ENCODE measurements at places on chromosomes 13 and 19.

DNA sequence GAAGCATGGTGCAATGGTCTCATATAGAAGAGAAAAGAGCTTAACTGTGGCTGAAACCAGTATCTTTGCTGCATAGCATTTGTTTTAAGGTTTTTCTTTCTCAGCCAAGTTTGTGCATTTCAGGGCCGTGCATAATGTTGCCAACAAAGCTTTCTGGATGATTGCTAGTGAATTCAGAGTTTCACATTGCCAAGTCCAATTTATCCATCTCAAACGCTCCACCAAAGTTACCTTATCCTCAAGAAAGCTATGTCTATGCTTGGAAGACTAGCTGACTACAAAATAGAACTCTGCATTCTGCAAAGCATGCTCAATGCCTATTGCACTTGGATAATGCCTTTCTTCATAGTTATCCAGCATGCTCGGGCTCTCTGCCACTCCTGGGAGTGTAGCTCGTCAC, 535.8 kb upstream of the SGCG start:
- DNase-seq: no peak

- DNase-seq: no peak
Observed at GRCh38 chr19:1411255-1412191, 4.1 kb downstream of the DAZAP1 start.

- no peak for DNase-seq
Observed at GRCh38 chr13:68046903-68047302, 816.8 kb upstream of the PCDH9 start.

GRCh38 chr19:10836479-10837330, 693 bp upstream of the TMED1 start:
- DNase-seq: peak; percentile 89

- peak; percentile 32 for DNase-seq
Observed at GRCh38 chr19:41860419-41861115, 512 bp downstream of the RPS19 start.

- DNase-seq: no peak
Observed at GRCh38 chr13:75256922-75257321, 225.0 kb downstream of the TBC1D4 start.

- peak; percentile 87 for DNase-seq
Observed at GRCh38 chr13:114043421-114044053, 69.7 kb upstream of the C13orf46 start.

GRCh38 chr13:38462605-38463004, 113.0 kb downstream of the UFM1 start:
- DNase-seq: no peak

- no peak for DNase-seq
Observed at GRCh38 chr13:85314686-85315085, 484.5 kb downstream of the SLITRK6 start.

DNA sequence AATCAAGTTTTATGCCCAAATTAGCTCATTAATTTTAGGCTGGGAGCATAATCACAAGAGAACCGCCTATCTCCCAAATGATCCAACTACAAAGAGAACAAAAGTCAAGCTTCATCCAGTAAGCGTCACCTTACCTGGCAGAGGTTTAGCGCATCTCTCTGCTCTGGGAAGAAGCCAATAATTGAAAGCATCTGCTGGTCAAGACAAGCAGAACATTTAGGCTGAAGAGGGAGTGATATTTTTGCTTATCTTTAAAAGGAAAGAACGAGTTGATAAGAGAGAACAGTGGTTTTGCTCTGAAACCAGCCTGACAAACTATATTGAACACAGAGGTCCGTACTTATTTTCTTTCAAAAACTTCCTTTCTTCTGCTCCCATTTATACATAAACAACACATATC, 242.1 kb downstream of the ENOX1 start:
- no peak for DNase-seq

GRCh38 chr13:110929104-110929777, 14.4 kb upstream of the ANKRD10 start:
- no peak for DNase-seq

DNA sequence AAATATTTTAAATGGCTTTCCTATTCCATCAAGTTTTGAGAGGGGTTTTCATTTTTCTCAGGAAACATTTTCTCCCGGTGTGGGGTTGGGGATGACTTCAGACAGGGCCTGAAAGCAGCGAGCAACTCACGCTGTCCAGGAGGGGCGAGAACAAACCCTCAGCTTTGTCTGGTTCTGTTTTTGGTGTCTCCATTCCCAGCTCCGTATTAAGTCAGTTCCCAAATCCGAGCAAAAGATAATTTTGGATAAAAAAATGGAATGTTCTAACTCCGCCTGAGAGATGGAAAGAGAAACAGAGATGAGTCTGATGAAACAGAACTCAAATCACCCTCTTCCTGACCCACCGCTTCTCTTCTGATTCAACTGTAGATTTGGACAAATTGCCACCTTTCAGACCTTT, 38.4 kb downstream of the RFX2 start:
- DNase-seq: no peak

DNA sequence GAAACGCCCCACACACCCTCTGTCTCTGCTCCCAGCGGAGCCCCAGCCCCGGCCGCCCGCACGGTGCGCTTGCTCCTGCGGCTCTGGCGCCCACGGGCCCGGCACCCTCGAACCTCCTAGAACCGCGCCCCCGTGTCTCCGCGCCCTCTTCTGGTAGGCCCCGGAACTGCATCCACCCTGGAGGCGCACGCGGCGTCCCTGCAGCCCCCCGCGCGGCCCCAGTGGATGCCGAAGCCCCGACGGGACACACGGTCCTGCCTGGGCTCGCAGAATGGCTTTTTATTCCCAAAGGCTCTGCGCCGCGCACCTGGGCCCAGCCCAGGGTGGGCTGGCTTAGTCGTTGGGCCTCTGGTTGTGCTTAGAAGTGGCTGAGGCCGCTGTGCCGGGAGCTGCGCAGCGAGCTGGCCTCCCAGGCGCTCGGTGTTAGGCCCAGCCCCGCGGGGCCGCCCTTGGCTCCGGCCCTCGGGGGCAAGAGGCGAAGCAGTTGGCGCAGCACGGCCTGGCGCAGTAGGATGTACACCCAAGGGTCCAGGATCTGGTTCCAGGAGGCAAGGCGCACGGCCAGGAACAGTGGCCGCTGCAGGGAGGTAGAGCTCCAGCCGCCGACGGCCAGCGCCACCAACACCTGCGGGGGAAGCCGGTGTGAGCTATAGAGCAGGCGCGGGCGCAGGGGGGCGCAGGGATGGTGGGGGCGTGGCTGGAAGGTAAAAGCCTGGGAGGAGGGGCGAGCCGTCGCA, 2.8 kb downstream of the PTGER1 start:
- peak; percentile 69 for DNase-seq

- DNase-seq: no peak
Observed at GRCh38 chr19:14439014-14439413, 5.9 kb downstream of the PKN1 start.

DNA sequence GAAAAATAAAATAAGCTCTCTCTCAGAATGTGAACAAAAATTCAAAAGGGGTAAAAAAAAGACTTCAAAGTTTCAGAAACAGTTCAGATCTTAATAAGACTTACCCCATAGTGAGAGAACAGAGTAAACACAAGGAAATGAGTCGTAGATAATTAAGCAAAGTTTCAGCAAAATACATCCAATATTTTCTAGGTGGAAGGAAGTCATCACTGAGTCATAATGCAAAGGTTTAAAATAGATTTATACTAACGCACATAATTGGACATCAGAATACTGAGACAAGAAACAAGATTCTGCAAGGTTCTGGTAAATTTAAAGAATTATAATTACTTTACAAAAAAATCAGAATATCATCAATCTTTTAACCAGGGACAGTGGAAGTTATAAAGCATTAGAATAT, 1370.7 kb upstream of the ATXN8OS start:
- no peak for DNase-seq

- peak; percentile 43 for DNase-seq
Observed at GRCh38 chr13:78589206-78589605, 14.1 kb downstream of the POU4F1 start.

DNA sequence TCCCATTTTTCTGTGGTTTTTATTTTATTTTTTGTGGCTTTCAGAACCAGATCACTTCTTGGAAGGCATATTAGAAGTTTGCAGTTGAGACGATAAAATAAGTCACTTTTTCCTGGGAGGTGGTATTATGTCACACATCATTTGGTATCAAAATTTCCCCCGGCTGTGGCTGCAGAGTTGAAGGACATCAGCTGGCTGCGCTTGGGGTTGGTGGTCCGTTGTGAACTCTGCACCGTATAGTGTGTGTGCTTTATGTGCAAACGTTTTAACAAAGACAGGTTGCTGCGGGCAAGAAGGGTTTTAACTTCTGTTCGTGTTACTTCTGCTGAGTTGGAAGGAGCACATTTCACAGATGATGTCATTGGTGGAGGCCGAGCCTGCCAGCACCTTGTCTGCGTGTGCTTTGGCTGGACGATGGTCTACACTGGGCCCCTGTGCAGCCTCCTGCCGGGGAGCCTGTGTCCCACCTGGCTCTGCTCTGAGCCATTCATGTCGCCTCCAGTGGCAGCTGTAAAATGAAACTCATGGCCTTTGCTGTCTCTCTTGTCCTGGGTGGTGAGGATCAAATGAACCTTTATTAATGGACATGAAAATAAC, 9.6 kb downstream of the ATP11A start:
- no peak for DNase-seq

DNA sequence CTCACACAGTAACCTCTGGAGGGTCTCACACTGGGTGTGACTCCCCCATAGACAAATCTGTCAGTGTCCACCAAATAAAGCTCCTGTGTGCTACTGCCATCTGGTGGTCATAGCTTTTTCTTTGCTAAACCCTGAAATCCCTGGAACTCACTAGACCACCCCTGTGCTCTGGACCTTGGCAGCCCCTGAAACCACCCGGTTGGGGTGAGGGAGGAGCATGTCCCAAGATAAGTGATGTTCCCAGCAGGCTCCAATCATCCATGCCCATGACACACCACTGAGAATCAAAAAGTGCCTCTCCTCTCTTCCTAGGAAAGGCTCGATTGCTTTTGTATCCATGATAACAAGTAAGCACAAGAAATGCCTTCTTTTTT, 6.5 kb upstream of the HSD17B14 start:
- DNase-seq: peak; percentile 69

GRCh38 chr13:43133792-43134191, 110.4 kb downstream of the DNAJC15 start:
- DNase-seq: no peak

DNA sequence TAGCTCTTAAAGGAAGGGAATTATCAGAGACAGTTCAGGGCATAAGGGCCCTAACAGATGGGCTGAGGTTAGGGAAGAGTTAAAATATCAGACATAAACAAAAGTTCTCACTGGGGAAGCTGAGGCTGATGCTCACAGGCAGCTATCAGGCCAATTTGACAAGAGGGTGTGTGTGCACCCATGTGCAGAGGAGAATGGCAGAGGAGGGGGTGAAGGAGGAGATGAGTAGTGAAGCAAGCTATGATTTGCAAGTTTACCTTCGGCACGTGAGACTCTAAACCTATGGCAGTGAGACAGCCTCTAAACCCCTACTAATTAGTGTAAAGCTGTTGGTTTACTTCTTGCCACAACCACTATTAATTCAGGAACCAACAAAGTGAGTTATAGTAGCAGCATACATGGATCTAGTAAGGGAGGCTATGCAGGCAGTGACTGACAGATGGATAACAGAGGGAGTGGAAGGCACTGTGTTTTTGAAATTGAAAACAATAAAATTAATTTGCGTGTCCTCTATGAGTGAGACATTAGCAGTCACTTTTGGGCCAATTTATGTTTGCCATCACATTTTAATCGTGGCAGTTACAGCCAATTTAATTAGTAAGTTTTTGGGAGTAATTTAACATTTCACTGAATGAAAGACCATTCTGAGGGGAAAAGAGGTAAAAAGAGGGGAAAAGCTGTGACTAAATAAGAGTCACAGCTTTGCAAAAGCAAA, 99.6 kb upstream of the HTR2A start:
- DNase-seq: no peak

GRCh38 chr19:34254046-34254697, at the start of gene GARRE1:
GARRE1 (plus strand) TSS chr19:34254554; CDS start chr19:34300474, 45,920 bp downstream.
- DNase-seq: peak; percentile 74

- DNase-seq: no peak
Observed at GRCh38 chr19:33414667-33415605, 41.4 kb downstream of the CEBPG start.

GRCh38 chr13:110361365-110361911, 54.4 kb downstream of the COL4A2 start:
- DNase-seq: no peak

GRCh38 chr19:8423817-8424223, 10.7 kb downstream of the MARCHF2 start:
- peak; percentile 93 for DNase-seq

DNA sequence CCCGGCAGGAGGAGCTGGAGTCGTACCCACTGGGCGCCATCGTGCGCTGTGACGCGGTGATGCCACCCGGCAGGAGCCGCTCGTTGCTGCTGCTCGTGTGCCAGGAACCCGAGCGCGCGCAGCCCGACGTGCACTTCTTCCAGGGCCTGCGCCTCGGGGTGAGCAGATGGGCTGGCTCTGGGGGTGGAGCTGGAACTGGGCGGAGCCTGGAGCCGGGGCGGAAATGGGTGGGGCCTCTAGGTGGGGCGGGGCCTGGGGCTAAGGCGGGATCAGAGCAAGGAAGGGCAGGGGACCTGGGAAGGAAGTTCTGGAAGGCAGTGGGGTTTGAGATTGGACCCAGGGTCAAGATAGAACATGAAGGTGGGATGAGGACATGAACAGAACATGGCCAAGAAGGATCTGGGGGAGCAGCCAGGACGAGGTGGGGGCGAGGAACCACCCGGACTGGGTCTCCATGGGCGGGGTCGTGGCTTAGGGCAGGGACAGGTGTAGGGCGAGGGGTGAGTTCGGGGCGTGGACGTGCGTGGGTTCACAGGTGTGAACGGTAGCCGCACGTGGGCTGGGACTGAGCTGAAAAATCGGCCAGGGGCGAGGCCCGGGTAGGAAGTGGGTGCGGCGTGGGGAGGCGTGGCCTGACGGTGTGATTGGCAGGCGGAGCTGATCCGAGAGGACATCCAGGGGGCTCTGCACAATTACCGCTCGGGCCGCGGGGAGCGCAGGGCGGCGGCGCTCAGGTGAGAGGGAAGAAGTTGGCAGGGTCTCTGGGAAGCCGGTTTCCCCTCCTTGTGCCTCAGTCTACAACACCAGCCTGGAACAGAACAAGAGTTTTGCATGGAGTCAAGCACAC, 4.7 kb downstream of the EPS8L1 start:
- peak; percentile 89 for DNase-seq

- peak; percentile 44 for DNase-seq
Observed at GRCh38 chr13:80399340-80400163, 58.6 kb upstream of the SPRY2 start.

DNA sequence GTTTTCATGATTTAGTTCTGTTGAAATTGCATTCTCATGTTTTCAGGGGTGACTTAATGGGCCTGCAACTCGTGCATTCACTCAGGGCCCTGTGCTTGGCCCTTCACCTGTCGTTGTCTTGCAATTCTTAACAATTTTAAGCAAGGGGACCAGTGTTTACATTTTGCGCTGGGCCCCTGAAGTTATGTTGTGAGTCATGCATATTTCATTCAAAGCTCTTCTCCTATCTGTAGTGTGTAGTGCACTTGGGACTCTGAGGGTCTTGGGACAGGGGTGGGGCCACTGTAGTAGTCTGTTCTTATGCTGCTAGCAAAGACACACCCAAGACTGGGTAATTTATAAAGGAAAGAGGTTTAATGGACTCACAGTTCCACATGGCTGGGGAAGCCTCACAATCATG, 211.2 kb upstream of the RXFP2 start:
- no peak for DNase-seq
